Suppressor macrophage treated with lipopolysaccharide for 1 hour (primary cell): ENCODE measurements at places on chromosomes 13 and 19.

DNA sequence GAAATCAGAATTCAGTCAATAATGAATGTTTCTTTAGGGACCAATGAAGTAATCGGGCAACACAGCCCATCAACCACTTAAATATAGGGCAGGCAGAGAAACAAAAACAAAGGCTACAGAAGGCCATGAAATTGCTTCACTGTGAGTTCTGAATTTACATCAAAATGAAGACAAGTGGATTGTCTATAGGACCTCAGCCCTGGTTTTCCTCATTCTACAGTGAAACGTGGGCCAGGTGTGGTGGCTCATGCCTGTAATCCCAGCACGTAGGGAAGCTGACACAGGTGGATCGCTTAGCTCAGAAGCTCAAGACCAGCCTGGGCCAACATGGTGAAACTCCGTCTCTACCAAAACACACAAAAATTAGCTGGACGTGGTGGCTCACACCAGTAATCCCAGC lies 416.0 kb downstream of the KLF12 start:
- no peak for DNase-seq

DNA sequence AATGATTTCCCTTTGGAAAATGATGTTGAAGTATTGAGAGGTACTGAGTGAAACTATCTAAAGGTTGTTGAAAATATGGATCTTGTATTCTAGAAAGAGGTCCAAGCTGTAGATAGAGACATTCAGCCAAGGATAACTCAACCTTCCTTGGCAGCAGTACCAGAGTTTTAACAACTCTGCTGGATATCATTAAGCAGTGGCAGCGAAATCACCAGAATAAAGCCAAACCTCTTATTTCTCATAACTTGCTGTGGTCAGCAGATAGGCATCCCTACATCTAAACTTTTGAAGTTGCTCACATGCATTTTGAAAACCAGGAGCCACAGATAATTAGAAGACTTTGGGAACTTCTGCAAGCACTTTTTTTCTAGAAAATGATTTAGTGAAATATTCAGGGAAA lies 559.8 kb downstream of the IRS2 start:
- DNase-seq = no peak

- DNase-seq = no peak
Observed at GRCh38 chr19:16564842-16565241, 7.4 kb downstream of the SLC35E1 start.

- no peak for DNase-seq
Observed at GRCh38 chr19:18650021-18650390, 13.2 kb downstream of the KLHL26 start.

DNA sequence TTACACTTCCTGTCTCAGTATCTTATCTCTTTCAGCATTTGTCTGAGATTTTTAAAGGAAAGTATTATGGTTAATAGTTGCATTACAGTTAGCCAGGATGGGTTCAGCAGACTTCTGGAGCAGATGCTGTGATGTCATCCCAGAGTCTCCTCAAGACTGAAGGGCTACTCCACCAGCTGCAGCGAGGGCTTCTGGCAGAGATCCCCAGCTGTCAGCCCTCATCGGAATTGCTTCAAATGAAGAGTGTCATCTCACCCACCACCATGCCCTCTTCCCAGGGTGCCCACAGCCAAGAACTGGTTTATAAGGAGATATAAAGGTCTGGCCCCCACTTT lies 84.4 kb downstream of the FAM216B start:
- no peak for DNase-seq
